Ovary (tissue), 10 donors: ENCODE measurements at places on chromosomes 13 and 19. TPM values are rescaled to one million over a fixed set of nuclear protein-coding genes. Genes with fewer than 3 reads are reported as not detected.

Gene KCTD4
- total RNA-seq: not detected

GRCh38 chr13:110509971-110510786 lies 51.3 kb downstream of the RAB20 start:
- DNase-seq: peak; percentile 56
- H3K4me1 ChIP-seq: peaks cover 9% of the 10 kb centered on the region
- H3K36me3 ChIP-seq: no peaks in the 10 kb centered on the region
- no peaks in the 10 kb centered on the region for H3K27me3 ChIP-seq

DNA sequence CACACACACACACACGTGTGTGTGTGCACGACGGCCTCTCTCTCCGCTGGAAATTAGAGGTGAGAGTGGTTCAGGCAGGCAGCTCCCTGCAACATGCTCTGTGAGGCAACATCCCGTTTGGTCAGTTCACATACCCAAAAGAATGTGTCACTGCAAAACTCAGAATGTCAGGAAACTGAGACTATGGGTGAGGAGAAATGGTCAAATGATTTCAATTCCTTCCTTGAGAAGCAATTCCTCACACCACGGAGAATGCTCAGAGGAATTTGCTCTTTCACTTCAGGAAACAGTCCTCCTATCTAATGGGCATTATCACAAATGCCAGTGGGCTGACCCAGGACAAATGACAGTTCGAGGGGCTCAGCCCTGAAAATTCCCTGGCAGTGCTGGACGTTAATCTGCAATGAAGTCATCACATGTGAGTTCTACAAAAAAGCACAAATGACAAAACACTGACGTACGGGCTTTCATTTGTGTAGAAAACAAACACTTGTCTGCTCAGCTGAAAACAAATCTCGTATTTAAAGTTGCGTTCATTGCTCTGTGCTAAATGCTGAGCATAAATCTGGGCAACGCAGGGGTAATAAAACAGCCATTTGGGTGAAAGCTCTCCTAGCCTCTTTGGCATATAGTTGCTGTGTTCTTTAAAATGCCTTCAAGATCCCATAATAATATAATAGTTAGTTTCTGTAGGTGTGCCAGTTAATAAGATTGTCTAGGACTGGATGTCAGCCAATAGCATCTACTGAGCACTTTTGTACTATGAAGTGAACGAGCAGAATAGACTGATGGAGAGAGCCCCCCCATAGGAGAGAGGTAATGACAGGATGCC lies 18.6 kb upstream of the LATS2 start:
- no peaks in the 10 kb centered on the region for H3K27me3 ChIP-seq
- H3K4me1 ChIP-seq: no peaks in the 10 kb centered on the region
- no peak overlapping the region for H3K27ac ChIP-seq
- no peak for DNase-seq

DNA sequence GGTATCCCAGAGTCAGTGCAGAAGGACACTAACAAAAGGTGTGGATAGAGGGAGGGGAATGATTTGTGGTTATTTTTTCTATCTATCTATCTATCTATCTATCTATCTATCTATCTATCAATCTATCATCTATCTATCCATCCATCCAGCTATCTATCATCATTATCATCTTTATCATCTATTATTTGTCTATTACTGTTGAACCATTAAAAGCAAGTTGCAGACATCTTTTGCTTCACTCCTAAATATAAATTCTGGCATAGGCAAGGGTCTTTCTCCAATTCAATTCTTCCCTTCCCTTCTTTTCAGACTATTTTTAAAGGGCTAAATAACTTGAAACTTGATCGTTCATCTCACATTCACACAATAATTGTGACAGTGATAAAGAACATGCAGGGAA lies 10.0 kb upstream of the LYPD5 start:
- H3K27ac ChIP-seq: no peak overlapping the region
- H3K4me3 ChIP-seq: no peak overlapping the region
- no peaks in the 10 kb centered on the region for H3K27me3 ChIP-seq
- H3K4me1 ChIP-seq: no peaks in the 10 kb centered on the region
- DNase-seq: no peak

Gene CEACAM4
- 0.74 TPM for total RNA-seq

GRCh38 chr13:108924541-108924940 lies 295.1 kb downstream of the MYO16 start:
- H3K4me1 ChIP-seq: no peaks in the 10 kb centered on the region
- no peak overlapping the region for H3K27ac ChIP-seq
- no peak for DNase-seq
- no peak overlapping the region for H3K4me3 ChIP-seq
- no peaks in the 10 kb centered on the region for H3K27me3 ChIP-seq

GRCh38 chr19:8593931-8594330 lies 16.6 kb downstream of the ADAMTS10 start:
- H3K27ac ChIP-seq: no peak overlapping the region
- DNase-seq: no peak
- H3K4me3 ChIP-seq: no peak overlapping the region
- no peaks in the 10 kb centered on the region for H3K27me3 ChIP-seq
